ENCODE measurements at places on chromosomes 13 and 19.

DNA sequence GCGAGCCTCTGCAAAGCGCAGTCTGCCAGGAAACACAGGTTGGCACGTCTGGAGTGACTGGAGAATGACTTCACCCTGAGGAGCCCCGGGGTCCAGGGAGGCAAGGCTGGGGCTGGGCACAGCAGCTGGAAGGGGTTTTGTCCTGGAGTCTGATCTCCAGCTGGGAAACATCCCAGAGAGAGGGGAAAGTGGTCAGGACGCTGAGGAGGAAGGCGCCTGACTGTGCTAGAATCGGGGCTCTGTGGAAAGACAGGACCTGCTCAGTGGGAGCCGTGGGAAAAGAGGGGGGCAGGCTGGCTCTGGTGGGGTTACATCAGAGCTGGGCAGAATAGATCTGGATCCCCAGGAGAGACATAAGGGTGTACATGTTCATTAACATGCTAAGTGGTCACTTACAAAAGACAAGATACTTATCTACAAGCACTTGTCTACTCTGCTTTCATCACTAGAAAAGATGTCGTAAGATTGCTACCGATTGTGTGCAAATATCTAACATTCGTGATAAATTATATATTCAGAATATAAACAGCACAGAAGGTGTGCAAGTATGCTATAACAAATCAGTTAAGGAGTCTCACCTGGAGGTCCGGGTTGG lies 106.6 kb downstream of the COL4A1 start:
- no peak for DNase-seq

- no peak for DNase-seq
Observed at GRCh38 chr13:60121337-60121687, 42.4 kb downstream of the DIAPH3 start.

DNA sequence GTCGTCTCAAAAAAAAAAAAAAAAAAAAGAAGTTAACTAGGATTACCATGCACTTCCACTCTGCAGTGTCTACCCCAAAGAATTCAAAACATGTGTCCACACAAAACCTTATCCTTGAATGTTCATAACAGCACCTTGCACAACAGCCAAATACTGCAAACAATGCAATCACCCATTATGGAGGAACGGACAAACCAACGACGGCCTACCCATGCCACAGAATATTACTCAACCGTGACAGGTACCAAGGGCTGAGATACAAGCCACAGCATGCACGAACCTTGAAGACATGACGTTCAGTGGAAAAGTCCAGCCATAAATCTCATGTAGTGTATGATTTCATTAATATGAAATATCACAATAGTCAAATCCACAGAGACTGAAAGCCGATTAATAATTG lies 3.0 kb upstream of the SHISA7 start:
- DNase-seq: no peak

DNA sequence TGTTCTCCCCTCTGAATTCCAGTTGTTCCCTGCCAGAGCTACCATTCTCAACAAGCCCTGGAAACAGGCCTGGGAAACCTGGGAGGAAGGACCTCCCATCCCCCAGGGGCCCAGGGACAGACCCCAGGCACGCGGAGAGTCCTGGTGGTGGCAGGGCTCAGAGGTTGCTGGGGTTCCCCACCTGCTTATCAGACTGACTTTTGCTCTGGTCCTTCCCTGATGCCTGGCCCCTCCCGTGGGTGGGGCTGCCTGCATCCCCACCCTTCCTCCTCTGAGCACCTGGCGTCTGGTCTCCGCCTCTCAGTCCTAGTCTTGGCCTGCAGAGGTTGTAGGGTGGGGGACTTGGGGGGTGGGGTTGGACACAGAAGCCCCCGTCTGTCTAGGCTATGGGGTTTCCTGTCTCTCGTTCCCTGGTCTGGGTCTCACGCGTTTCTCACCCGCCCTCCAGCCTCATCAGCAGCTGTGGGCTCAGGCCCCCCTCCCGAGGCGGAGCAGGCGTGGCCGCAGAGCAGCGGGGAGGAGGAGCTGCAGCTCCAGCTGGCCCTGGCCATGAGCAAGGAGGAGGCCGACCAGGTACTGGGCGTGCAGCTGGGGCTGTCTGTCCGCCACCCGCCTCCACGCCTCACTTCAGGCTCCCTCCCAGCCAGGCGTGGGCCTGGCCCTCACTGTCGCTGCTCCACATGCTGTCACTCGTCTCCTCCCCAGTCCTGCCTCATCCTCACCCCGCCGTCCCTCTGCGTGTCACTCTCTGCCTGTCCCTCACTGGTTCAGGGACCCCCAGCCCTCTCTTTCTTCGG lies 13.6 kb downstream of the EPN1 start:
- DNase-seq: peak; percentile 74

GRCh38 chr19:37114001-37114400 lies 35.8 kb downstream of the ZNF420 start:
- DNase-seq: no peak

GRCh38 chr13:110179116-110179856 lies 127.7 kb downstream of the COL4A1 start:
- DNase-seq: no peak

Measured in left hindlimb (tissue), 1 donor.